ENCODE measurements at places on chromosomes 1 and 21.
A peak's percentile ranks its signal among the peaks of the same experiment; 100 is the strongest.

DNA sequence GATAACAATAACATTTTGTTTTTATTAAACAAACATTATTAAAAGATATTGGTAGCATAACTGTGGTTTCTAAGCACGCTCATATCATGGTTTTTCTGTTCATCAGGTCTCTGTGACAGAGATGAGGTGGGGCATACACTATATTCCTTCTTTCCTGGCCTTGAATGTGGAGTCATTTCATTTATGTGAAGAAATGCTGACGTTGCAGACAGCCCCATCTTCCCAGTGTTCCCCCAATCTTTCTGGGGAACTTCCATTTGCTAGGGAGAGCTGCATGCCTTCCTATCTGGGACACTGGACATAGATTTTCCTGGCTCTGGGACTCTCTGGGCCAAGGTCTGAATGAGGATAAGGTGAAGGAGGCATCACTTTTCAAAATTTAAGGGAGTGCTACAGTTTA lies 30.4 kb downstream of the PIGM start:
- DNase-seq, result no peak

DNA sequence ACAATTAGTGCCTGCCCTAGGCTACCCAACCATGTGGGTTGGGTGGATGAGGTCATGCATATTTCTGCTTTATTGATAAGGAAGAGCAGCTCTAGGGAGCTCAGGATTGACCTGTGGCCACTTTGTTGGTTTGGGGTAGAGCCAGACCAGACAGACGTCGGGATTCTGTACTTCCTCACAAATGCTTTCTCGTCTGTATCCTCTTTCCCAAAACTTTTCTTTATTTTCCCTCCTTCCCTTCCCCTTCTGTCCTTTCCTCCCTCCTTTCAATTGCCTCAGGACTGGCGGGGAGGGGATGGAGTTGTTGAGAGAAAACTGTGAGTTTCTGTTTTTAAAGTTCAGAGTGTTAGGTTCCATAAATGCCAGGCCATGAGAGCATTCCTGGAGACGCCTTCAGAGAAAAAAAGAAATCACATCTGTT lies 68.0 kb downstream of the UCK2 start:
- no peak for DNase-seq

- no peak for DNase-seq
Measured at GRCh38 chr1:230693221-230693620, 20.7 kb downstream of the AGT start.

DNA sequence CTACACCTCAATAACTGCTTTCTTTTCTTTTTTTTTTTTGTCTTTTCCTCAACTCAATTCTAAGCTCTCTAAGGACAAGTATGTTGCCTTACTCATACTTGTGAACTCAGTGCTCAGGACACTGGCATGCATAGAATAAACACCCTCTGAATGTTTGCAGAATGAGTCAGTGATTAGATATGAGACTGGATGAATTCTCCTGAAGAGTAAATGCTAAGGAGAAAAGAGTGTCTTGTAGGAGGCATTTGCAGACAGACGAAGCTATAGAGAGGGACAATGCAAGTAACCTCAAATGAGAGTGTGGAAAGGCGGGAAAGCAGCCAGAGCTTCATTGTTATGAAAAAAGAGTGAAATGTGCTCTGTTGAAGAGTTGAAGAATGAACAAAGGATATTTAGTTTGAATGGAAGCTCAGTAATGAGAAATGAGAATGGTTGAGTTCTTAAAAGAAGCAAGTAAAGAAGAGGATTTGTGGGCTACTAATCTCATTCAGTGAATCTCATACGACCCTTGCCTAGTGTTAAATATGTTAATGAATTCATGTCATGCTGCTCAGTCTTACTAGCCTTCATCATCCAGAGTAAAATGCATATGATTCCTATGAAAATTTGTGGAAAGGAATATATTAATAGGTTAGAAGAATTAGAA lies 166.1 kb upstream of the DPYD start:
- no peak for DNase-seq

DNA sequence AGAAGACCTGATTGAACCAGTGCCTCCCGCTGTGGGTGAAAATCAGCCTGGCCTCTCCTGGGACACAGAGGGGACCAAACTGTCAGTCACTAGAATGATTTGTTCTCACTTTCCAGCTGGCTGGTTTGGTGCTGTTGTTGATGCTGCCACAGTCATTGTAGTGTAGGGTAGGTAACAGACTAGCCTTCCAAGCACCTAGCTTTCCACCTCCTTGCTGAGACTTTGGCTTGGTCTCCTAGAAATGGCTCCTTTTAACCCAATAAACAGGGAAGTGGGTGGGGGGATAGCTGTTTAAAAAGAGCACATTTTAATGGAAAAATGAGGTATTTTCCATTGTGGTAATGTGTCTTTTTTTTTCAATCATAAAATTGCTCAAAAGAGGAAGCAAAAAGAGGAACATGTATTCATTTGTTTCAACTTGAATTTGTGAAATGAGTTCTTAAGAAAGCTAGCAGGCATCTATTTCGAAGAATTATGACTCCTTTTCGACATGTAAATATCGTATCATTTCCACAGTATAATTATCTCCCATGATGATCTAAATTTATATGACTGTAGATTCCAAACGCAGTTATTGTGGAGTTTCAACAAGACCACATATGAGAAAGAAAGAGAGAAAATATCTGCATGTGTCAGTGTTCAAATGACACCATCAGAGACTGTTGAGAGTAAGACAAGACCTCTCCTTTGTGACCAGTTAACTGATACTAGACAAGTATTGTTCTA lies 190.1 kb downstream of the HLX start:
- DNase-seq, result no peak

- DNase-seq, result no peak
Measured at GRCh38 chr1:20028726-20029125, 41.3 kb upstream of the PLA2G5 start.

DNA sequence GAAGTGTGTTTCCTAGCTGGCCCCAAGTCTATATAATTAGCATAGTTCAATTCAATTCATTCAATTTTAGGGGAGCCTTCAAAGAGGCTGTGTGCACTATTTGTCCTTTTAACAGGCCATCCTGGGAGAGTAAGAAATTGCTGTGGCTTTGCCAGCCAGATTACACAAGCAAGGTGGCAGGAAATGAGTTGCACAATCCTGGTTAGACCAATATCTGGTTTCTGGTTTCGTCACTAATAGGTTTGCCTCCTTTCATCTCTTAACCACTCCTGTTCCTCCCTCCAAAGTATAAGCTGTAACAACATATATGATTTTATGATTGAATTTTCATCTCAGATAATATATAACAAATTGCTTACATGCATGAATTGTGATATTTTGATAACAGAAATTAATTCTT lies 84.1 kb upstream of the NEGR1 start:
- DNase-seq, result no peak

GRCh38 chr1:155651861-155652661 lies 36.5 kb downstream of the YY1AP1 start:
- no peak for DNase-seq

DNA sequence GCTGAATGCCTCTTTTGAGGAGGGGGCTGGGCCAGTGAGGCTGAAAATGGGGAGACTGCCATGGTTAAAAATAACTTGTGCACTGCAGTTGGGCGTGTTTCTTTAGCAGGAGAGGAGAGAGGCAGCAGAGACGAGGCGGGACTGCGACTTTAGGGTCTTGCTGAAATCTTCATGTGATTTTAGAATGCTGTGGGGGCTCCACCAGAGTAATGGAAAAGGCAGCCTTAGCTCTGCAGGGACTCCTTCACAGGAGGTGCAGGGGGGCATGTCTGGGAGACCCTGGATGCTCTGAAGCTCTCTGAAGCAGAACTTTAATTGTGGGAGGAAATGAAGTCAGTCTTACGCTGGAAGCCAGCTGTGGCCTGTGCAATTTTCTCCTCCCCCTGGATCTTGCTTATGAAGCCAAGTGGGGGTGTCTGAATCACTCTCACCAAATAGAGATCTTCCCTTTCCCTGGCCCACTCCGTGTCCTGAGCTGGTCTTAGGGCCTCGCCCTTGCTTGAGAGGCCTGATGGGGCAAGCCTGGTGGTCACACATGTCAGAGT lies 60.8 kb downstream of the NDUFS5 start:
- DNase-seq, result no peak

- no peak for DNase-seq
Measured at GRCh38 chr21:42203936-42204335, 15.0 kb upstream of the ABCG1 start.

GRCh38 chr1:157006676-157007075 lies 38.9 kb downstream of the ARHGEF11 start:
- no peak for DNase-seq

DNA sequence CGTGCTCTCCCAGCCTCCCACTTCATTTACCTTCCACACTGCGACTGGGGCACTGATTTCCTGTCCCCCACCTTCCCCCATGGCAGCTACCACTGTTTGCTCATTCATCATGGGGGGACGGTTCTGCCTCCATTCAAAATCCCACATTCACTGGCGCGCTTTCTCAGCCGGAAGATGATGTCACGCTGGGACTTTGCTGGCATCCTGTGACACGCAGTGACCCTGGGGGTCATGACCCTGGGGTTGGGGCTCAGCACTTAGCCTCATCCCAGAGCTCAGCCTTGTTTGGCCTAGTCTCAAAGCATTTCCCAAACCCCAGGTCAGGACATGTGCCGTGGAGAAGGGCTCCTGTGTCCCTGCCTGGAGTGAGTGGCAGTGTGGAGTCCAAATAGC lies 582 bp upstream of the KCNAB2 start:
- DNase-seq, result no peak

DNA sequence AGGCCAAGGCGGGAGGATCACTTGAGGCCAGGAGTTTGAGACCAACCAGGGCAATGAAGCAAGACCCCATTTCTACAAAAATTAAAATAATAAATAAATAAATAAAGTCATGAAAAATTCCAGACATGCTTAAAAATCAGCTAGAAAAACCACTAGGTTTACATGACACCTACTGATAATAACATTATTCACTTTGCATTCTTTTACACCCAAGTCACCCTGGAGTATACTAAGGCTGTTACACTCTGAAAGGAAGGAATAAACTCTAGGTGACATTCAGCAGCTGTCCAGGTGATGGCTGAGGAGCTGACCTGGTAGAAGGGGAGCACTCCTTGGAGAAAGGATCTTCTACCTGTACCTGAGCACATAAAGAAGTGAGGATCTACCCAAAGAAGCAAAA lies 179.2 kb downstream of the ZNF281 start:
- no peak for DNase-seq

- no peak for DNase-seq
Measured at GRCh38 chr1:151259351-151259750, 4.8 kb downstream of the PSMD4 start.

DNA sequence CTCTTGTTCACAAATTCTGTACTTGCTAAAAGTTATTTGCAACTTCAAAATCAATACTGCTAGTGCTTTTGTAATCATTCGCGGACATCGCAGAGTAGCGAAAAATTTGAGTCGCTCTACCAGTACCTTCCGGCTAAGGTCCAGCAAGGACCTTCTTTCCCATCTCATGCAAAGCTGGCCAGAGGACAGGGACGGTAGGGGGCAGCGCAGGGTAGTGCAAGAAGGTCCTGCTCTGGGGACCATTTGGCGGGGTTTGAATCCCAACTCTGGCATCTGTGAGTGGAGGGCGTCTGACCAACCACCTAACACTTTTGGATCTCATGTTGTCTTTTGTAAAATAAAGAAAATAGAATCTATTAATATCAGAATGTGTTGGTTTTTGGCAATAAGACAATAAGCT lies 258.3 kb downstream of the SPATA17 start:
- no peak for DNase-seq

DNA sequence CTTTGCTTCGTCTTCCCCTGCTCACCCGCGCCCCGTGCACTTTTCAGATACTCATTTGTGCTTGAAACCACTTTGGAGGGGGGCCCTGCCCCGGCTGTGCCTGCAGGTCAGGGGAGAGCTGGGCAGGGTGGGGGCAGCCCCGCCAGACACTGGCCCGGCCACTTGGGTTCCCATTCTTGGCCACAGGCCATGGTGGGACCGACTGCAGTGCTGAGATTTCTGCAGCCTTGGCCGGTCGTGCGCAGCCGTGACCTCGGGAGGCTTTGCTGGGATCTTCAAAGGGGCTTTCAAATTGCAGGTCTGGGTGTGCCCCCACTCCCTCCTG lies 54.5 kb upstream of the TTC34 start:
- no peak for DNase-seq

GRCh38 chr21:39575775-39576174 lies 37.0 kb upstream of the B3GALT5 start:
- no peak for DNase-seq

- no peak for DNase-seq
Measured at GRCh38 chr1:192140382-192140781, 17.9 kb upstream of the RGS18 start.

- no peak for DNase-seq
Measured at GRCh38 chr21:46621457-46622182, 13.9 kb upstream of the PRMT2 start.

DNA sequence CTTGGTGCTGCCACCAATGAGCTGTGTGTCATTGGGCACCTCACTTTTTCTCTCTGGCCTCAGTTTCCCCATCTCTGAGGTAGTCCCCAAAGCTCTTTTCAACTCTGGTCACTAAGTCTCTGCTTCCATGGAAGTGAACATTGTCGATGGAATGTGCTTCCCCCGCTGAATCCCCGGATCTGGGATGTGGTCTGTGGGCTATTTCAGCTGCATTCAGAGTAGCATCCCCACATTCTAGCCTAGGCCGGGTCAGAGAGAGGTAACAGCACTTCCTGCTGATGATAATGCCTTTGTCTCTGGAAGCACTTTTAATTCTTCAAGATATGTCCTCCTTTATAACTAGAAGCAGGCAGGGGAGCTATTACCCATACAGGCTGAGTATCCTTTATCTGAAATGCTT lies 29.8 kb downstream of the RASSF5 start:
- no peak for DNase-seq

DNA sequence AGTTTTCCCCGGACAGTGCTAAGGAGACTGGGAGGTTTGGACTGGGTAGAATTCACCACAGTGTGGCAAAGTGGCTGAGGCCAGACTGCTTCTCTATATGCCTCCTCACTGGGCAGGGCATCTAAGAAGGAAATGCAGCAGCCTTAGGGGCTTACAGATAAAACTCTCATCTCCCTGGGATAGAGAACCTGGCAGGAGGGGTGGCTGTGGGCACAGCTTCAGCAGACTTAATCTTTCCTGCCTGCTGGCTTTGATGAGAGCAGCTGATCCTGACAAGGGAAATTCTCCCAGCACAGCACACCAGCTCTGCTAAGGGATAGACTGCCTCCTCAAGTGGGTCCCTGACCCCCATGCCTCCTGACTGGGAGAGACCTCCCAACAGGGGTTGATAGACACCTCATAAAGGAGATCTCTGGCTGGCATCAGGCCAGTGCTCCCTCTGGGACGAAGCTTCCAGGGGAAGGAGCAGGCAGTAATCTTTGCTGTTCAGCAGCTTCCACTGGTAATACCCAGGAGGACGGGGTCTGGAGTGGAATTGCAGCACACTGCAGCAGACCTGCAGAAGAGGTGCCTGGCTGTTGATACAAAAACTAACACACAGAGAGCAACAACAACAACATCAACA lies 25.2 kb downstream of the KIFAP3 start:
- no peak for DNase-seq

- DNase-seq, result peak; percentile 16
Measured at GRCh38 chr1:117051224-117052064, 8.7 kb upstream of the TTF2 start.

Data from stimulated activated CD4-positive, alpha-beta T cell treated with anti-CD3 and anti-CD28 coated beads, Interleukin-4, amount 100 ng/mL, for 48 hours (primary cell).